ENCODE measurements at places on chromosomes 5 and 9.
A peak's percentile ranks its signal among the peaks of the same experiment; 100 is the strongest.

GRCh38 chr5:116534964-116535651, 39.5 kb downstream of the SEMA6A start:
- DNase-seq, result no peak

DNA sequence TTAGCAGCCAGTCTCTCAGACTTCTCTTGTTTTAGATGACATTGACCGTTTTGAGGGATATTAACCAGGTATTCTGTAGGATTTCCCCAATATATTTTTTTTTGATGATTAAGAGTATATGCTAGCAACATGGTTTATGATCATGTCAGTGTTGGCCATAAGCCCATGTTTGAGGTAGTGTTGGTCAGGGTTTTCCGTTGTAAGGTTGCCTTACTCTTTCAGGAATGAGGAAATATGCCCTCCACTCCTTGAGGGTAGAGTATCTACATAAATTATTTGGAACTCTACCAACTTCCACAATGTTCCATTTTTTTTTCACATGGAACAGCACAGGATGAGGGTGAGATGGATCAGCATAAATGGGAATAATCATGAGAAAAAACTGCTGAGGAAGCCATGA, 188.4 kb upstream of the PRDM9 start:
- DNase-seq, result no peak

- peak; percentile 33 for DNase-seq
These were observed 34.7 kb downstream of the LMNB1 start for GRCh38 chr5:126811515-126812198.

- no peak for DNase-seq
These were observed 20.8 kb downstream of the FREM1 start for GRCh38 chr9:14889451-14889850.

- DNase-seq, result no peak
These were observed 35.7 kb upstream of the GABRP start for GRCh38 chr5:170747851-170748250.

DNA sequence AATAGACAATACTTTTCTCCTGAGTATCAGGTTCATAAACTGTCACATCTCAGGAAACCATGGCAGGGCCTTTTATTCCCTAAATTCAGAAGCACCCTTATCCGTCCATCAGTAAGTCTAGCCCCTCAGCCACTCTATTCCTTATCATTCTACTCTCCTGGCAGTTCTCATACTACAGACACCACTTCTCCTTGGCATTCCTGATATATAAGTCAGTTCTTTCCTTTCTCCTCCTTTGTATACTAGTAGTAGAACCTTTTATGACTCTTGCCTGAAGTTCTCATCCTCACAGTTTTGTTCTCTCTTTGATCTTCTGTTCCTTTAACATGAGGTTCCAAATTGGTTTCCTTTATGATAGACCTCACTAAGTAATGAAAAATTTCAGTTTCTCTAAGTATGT, 29.3 kb downstream of the GRAMD2B start:
- DNase-seq, result no peak

DNA sequence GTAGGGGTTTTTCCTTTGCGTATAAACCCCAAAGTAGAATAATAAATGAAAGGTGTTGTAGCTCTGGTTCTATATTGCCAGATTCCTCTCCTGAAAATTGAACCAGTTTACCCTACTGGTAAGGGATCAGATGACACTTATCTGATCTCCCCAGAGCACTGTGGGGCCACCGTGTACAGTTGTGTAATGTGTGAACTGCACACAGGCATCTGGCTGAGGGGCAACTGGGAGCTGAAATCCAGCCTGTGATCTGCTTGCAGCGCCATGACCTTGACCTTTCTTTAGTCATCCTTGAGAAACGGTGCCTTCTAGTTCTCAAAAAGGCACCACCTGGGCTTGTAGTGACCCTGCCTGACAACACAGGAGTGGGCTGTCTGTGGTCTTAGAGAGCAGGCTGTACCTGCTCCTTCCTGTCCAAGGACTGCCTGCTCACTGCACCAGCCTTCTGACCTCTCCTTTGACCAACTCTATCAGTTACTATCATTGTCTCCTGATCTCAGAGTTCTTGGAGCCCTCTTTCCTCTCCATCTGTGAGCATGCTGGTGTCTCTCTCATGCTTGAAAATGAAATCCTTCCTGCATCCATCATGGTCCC, 40.2 kb downstream of the PDE6A start:
- DNase-seq, result no peak

- DNase-seq, result no peak
These were observed 51.2 kb downstream of the MAPKAP1 start for GRCh38 chr9:125655691-125656410.

DNA sequence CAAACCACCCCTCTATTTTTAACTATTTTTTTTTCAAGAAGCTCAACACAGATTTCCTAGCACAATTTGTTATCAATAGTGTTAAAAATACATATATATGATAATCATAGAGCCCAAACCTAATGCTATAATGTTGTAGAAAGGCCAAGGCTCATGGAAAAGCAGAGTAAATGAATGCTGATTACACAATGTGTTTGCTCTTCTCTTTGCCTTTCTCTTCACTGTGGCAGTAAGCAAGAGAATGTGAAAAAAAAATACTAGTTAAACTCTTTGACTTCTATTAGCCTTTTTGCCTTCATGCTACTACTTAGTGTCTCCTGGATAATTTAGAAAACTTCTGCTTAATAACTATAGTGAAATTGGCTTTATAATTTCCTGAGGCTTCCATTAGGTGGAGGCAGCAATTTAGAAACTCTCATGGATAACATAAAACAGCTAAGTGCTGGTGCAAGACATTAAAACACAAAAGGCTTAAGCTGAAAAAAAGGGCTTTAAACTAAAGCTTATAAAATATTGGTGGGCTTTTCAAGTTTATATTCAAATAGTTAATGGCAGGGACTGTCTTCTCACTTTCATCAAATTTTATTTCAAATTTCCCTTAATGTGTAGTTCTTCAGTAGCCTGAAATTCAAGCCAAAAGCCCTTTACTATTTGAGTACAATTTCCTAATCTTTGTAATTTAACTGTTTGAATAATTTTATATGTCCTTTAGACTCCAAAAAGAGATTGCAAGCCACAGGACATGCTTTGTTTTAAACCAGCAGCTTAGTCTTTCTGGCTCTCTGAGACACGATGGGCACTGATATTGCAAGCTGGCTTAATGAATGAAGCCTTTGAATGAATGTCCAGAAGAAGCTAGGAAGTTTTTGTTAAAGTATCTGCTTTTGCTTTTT, 2031.8 kb upstream of the CDH6 start:
- no peak for DNase-seq

Data from AG04449 (cell line).